ENCODE measurements at places on chromosomes 2 and 18.

DNA sequence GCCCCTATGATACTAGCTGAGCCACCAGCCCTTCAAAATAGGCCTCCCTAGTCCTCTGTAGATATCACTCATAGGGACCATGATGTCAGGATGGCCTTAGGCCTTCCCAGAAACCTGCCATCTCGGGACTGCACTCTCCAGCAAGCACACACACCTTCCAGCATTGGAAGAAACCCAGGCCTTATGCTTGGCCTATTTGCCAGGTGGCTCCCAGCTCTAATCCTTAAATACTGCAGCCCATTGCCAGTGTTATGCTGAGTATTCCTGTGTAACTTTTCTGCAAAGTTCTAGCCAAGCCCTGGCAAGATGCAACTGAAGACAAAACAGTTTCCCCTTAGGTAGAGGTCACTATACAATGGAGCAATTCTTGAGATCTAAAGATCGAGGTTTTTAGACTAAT lies 316.5 kb downstream of the SETBP1 start:
- no peak for DNase-seq

DNA sequence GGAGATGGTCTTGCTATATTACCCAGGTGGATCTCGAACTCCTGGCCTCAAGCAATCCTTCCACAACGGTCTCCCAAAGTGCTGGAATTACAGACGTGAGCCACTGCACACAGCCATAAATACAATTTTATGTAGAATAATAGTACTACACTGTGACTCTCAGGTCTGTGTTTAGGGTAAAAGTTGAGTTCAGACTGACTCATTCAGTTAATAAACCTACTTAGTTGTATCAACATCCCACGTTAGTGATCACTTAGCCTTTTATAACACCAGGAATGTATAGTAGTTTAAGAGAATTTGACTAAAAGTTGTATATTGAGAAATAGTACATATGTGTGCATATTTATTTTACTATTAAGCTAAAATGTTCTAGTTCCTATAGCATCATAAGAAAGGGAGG lies 237.5 kb downstream of the PHLPP1 start:
- no peak for DNase-seq

GRCh38 chr2:230444832-230445231 lies 28.8 kb downstream of the SP100 start:
- DNase-seq, result no peak

- DNase-seq, result no peak
These were observed 11.8 kb downstream of the CELF4 start for GRCh38 chr18:37553633-37554398.

GRCh38 chr2:184756885-184757284 lies 158.6 kb downstream of the ZNF804A start:
- no peak for DNase-seq

- no peak for DNase-seq
These were observed 69.9 kb downstream of the KCNG2 start for GRCh38 chr18:79867666-79868065.

- no peak for DNase-seq
These were observed 10.3 kb downstream of the SNED1 start for GRCh38 chr2:241008711-241009121.

Data from activated CD8-positive, alpha-beta T cell treated with anti-CD3 and anti-CD28 coated beads, Interleukin-2, amount 10 ng/mL, durations not matched to agents 7 days and 5 days (primary cell).